Urinary bladder (tissue), 4 donors: ENCODE measurements at places on chromosomes 3 and 15. TPM values are rescaled to one million over a fixed set of nuclear protein-coding genes. Genes with fewer than 3 reads are reported as not detected.

DNA sequence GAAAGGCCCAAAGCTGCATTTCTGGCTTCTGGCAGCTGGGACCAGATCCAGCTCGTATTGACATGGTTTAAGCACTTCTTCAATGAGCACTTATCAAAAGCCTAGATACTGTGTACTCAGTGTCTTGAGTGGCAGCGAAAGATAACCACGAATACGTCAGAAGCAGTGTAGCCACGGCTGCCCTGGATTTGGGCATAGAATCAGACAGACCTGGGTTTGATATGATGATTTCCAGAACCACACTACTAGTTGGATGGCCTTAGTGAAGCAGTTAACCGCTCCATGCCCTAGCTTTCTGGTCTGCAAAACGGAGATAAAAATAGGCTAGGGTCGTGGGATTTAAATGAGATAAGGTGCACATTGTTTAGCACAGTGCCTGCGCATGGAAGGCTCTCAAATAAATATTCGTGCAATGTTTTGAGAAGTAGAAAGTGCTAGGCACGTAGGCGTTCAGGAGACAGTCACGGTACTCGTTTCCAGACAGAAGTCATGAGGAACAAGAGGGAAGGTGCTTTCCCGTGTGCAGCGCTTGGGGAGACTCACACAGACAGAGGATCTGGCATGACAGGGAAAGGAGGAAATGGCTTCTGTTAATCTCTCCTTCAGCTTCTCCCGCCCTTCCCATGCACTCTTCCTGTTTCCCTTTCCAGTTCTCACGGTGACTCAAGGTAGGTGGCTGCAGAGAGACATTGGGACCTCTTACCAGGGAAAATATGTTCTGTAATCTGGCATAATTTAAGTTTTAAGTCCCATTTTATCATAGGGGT, 70.3 kb downstream of the CCNL1 start:
- DNase-seq: no peak

- peak; percentile 18 for DNase-seq
These were observed 62.9 kb downstream of the ATG7 start for GRCh38 chr3:11335056-11335608.

DNA sequence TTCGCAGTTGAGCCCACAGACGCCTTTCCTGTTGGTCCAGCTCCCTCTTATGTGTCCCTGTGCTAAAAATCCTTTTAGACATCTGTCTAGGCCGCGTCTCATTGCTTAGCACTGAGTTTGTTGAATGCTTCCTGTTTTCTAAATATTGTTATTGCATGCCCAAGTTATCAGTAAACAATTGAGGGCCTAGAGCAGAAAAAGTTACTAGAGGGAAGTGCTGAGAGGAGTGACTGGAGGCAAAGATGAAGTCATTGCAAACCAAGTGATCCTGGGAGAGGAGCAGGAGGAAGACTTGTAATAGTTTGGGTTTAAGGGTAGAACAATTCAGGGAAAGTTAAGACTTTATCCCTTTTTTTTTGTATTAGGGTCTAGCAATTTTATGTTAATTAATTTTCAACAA, 88.1 kb downstream of the DCUN1D1 start:
- DNase-seq: no peak

GUCA1C gene
- not detected for total RNA-seq

DNA sequence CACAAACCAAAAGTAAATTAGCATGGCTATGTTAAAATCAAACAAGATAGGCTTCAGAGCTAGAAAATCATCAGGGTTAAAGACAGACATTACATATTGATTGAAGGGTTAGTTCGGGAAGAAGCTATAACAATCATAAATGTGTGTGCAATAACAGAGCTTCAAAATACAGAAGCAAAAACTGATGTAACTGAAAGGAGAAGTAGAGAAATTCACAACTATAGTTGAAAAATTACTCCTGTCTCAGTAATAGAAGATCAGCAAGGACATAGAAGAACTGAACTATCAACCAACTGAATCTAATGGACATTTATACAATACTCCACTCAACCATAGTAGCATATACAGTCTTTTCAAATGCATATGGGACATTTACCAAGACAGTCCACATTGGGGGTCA, 59.4 kb downstream of the MCTP2 start:
- no peak for DNase-seq

DNA sequence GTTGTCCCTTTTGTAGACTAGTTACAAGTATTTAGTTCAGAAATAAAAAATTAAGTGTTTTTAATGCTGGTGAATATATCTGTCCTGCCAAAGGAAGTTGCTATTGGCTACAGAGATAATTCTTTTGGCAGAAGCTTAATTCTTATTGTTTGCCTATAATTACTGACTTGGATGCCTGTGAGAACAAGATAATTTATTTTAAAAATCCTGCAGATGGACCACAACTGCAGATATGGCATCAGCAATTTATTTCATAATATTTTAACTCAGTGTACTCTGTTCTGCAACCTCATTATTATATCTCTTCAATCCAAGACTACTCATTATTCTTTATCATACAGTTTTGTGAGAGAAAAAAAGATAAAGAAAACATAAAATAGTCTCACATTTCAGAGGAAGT, 789.8 kb downstream of the NAALADL2 start:
- DNase-seq: no peak

DNA sequence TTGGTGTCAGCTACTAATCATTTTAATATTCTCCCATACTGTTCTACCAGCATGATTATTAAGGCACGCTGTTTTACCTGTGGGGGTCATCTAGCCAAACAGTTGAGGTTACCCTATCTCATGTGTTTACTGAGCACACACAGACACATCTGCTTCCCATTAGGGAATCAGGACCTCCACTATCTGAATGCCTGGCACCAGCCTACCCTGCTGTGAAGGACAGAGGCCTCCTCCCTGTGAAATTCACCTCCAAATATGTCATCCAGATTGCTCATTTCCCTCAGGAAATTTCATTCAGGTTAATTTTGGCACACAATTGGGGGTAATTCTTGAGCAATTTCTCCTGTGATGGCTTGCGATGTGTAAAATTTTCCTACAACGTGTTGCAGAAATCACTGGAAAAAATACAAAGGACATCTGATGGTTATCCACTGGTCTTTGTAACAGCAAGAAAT, 155.6 kb upstream of the NR2E3 start:
- no peak for DNase-seq

GRCh38 chr3:4589475-4590097, 96.4 kb downstream of the ITPR1 start:
- DNase-seq: no peak
